Hematopoietic multipotent progenitor cell treated with erythropoietin and hydrocortisone succinate and interleukin-3 and kit ligand, for 4 days (in vitro differentiated cells): ENCODE measurements at places on chromosomes 11 and 22.

- no peak for DNase-seq
Measured at GRCh38 chr11:6717426-6717825, 34.3 kb upstream of the MRPL17 start.

GRCh38 chr11:11660363-11660740 is 38.5 kb upstream of the GALNT18 start:
- DNase-seq, result no peak

- no peak for DNase-seq
Measured at GRCh38 chr11:36371590-36371989, 75.5 kb downstream of the PRR5L start.

- DNase-seq, result no peak
Measured at GRCh38 chr11:4027746-4028145, 66.9 kb upstream of the RRM1 start.

DNA sequence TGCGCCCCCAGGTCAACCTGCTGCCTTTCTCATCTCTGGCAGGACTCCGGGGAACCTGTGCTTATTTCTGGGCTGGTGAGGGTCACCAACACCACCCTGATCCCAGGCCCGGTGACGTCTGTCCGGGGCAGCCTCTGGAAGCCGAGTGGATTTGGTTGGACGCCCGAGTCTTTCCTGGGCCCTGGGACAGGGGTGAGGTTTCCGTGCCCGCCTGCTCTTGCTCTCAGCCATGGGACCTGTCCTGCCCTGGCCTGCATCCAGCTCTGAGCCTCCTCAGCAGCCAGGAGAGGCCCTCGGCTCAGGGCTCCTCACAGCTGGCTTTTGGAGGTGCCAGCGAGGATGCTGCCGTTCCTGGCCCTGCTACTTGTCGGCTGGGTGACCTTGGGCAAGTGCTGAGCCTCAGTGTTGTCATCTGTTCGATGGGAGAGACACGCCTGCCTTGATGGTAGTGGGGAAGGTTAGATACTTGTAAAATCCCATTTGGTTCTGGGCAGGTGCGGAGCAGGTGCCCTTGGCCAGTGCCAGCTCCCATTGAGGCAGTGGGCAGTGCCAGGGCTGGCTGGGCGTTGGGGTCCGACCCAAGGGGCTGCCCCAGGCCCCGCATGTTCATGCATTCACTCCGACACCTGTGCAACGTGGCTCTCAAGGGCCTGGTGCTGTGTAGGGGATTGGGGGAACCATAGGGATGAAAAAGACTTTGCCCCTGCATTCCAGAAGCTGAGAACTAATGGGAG is 58.9 kb upstream of the THY1 start:
- DNase-seq, result no peak

DNA sequence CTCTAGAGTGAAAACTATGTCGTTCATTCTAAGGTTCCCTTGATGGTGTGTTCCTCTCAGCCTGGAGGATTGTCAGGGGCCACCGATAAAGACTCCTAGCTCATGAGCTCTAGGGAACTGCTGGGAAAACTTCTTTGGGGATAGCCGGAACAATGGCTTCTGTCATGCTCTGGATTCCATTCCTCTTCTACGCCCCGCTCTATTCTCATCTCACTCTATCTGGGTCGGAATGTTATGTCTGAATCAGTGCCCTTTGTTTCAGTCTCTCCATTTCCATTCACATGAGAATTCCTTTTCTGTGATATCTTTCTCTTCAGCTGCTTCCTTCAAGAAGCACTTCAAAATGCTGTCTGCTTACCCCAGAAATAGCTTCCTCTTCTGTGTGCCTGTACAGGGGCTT is 16.9 kb upstream of the SLCO2B1 start:
- no peak for DNase-seq

GRCh38 chr11:43408277-43408676 is 49.6 kb downstream of the TTC17 start:
- no peak for DNase-seq

DNA sequence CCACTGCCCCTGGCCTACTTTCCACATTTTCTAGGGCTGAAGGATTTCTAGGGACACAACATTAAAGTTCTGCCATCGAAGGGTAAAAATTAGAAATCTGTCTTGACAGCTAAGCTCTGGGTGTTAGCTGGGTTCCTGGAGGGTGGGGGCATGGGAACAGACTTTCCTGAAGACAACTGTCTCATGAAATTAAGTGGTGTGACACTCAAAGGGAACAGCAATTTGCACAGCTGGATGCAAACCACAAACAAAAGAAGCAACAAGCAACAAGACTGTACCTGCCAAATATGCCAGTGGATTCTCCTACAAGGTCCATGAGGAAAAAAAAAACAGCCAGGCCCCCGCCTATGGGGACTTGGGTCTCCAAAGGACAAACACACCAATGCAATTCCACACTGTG is 32.5 kb downstream of the WT1 start:
- no peak for DNase-seq

GRCh38 chr11:132658696-132659095 is 873.6 kb downstream of the OPCML start:
- no peak for DNase-seq

GRCh38 chr11:20451568-20451967 is 64.1 kb downstream of the PRMT3 start:
- DNase-seq, result no peak

GRCh38 chr11:26193694-26194365 is 138.1 kb upstream of the ANO3 start:
- DNase-seq, result no peak

DNA sequence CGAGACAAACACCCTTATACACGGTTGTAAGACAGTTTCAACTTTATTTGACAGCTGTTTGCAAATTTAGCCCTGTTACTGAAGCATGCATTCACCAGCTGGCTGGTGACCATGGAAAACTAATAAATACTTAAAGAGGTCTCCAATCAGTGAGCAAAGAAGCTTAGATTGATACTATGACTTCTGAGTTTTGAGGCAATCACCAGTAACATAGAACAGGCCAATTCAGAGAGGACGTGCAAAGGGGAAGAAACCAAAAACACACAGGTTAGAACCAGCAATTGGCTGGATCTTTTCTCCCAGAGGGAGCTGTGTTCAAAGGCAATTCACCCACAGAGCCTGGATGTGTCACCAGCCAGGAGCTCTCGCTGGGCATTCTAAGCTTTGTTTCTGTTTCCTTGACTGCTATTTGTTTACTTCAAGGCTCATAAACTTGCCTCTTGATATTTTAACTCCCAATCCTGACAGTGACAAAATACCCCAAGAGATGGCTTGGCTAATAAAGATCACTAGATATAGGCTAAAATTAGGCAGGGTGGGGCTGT is 113.6 kb upstream of the MTMR2 start:
- no peak for DNase-seq

DNA sequence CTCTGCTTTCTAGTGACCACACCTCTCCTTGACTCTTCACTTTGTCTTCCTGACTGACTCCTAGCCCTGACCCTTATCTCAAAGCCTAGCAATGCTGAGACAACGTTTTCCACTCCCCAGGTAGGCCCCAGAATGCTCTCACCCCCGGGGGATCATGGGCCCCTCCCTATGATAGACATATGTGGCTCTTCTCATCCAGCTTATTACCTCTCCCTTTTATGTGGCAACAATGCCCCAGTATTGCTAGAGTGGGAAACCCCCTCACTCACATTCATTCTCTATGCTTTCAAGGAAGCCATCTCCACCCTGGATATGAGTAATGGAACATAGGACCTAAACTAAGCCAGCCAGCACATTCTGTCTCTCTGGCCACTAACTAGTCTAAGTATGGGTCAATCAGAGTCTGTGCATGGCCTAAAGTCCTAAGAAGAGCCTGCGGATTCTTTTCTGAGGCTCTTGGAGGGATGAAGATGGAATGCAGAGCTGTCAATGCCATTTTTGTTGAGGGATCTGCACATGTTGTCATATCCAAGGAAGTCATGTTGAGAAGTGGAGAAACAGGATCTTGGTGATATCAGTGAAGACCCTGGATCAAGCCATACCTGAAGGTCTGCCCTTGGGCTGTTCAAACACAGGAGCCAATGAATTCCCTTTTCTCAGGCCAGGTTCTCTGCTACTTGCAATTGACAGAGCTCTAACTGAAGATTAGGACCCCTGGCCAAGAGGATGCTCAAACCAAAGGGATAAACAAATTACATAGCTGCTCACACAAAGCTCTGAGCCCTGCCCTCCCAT is 79.8 kb upstream of the GRK3 start:
- DNase-seq, result no peak

GRCh38 chr22:30827646-30828045 is 133.0 kb downstream of the OSBP2 start:
- no peak for DNase-seq

GRCh38 chr22:41565403-41566054 is 4.7 kb downstream of the CSDC2 start:
- DNase-seq, result peak; percentile 88

DNA sequence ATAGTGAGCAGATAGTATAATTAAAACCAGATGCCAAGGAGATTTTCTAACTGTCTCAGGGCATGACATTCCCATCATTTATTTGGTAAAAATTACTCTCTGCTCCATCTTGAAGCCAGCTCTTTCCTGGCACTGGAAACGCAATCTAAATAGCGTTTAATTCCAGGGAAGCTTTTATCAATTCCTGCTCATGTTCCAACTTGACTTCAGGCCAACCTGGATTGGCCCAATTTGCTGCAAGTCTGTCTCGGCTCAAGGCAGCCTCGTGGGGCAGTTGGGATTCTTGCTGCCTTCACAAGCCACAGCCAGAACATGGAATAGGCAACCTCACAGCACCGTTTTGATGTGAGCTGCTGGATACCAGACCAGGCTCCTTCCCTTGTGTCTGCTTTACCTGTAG is 1255.9 kb downstream of the TBC1D22A start:
- no peak for DNase-seq

GRCh38 chr11:96219981-96220623 is 122.9 kb downstream of the MAML2 start:
- peak; percentile 61 for DNase-seq

GRCh38 chr22:29116397-29117123 is 43.7 kb downstream of the KREMEN1 start:
- DNase-seq, result no peak

DNA sequence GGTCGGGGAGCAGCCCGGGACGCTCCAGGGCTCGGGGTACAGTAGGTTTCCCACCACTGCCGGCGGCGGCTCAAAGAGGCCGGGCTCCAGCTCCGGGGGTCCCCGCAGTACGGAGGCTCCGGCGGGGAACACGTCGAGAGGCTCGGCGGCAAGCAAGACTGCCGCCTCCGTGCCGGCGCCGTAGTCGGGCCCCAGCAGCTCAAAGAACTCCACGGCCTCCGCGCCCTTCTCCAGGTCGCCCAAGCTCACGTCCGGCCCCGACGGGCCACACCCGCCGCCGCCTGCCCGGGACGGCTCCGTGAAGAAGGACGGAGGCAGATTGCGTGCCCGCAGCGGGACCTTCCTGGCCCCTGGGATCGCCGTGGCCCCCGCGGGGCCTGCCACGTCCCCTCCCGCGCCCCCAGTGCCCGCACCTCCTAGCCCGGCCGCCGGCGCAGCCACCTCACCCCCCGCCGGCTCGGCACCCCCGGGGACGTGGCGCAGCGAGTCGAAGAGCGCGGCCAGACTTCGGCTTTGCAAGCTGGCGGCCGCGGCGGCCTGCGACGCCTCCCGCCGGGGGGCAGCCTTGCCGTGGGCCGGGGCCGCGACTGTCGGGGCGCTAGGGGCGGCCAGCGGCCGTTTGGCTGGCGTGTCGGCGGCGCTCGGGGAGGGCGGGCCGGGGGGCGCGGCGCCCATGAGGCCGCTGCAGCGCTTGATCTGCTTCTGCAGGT is 775 bp downstream of the FAM181B start:
- peak; percentile 41 for DNase-seq

GRCh38 chr11:1939006-1939625 is 8.0 kb upstream of the MRPL23 start:
- DNase-seq, result peak; percentile 60

- DNase-seq, result no peak
Measured at GRCh38 chr22:31308181-31308580, 15.9 kb upstream of the PIK3IP1 start.

GRCh38 chr11:76623884-76624419 is 46.6 kb downstream of the LRRC32 start:
- DNase-seq, result no peak

- DNase-seq, result peak; percentile 60
Measured at GRCh38 chr11:3153291-3153861, 11.7 kb downstream of the OSBPL5 start.

- DNase-seq, result no peak
Measured at GRCh38 chr11:132909021-132909606, 623.2 kb downstream of the OPCML start.

DNA sequence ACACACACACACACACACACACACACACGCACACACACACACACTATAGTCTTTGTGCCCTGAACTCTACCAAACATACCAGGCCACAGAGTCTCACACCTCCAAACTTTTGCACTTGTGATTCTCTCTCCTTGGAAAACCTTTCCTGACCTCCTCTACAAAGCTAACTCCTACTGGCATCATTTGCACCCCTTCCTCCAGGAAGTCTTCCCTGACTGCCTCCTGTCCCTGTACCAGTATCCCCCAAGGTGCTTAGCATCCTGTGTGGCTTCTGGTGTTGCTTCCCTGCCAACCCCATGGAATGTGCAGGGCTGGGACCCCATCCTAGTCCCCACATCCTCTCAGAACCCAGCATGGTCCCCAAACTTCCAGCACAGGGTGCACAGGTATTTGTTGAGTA is 8.9 kb downstream of the TPST2 start:
- no peak for DNase-seq

DNA sequence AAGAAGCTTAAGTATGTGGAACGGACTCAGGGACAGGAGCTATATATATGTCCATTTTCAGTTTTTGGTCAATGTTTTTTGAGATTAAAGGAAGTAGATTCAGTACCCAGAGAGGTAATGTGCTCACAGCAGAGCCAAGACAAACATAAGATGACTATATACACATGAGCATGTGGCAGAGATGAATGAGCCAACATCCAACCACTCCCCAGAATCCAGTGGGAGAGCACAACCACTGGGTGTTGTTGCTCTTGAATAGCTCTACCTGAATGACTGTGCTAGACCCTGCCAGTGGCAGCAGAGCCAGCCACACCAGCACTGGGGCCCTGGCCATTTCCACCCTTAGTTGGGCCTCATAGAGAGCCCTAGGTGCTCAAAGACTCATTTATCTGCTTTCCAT is 10.7 kb upstream of the SYTL2 start:
- DNase-seq, result no peak

GRCh38 chr11:123086305-123086704 is 24.4 kb upstream of the HSPA8 start:
- no peak for DNase-seq

DNA sequence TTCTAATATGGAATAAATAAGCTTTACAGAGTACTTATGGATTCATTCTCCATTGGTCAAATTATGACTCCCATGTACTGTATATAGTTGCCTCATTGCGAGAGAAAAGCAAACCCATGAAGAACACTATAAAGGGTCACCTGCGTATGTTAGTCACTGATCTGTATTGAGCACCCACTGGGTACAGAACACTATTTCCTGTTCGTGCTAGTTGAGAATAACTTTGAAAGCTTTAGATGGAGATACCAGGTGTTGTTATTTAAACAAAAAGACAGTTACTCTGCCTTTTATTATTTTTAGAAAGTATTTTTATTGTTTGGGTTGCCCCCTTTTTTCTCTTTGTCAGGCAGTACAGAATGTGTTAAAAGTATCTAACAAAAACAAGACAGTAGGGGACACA is 79.9 kb downstream of the DEUP1 start:
- no peak for DNase-seq
